Activated CD8-positive, alpha-beta T cell treated with anti-CD3 and anti-CD28 coated beads, Interleukin-2, amount 10 ng/mL, durations not matched to agents 7 days and 5 days (primary cell): ENCODE measurements at places on chromosomes 3 and 15. TPM values are rescaled to one million over a fixed set of nuclear protein-coding genes. Genes with fewer than 3 reads are reported as not detected.

RASGRP1 gene
- 165 TPM for total RNA-seq

DNA sequence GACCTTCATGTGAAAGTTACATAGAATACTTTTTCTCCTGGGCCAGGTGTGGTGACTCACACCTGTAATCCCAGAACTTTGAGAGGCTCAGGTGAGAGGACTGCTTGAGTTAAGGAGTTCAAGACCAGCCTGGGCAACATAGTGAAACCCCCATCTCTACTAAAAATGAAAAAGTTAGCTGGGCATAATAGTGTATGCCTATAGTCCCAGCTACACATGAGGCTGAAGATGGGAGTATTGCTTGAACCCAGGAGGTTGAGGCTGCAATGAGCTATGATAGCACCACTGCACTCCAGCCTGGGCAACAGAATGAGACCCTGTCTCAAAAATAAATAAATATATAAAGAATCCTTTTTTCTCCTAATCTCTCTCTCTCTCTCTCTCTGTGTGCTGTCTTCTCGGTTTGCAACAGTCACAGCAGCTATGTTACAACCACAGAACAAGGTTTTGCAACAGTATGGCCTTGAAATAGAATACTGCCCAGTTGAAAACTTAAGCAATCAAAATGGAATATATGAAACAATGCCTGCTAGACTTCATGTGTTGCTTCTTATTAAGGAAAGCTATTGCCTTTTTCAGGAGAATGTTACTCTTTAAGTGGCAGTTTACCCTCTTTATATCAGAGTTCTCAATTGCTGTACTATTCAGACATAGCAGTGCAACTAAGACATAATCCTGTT lies 12.3 kb upstream of the DENND4A start:
- peaks cover 4% of the 10 kb centered on the region for H3K36me3 ChIP-seq
- H3K27ac ChIP-seq: no peak overlapping the region
- no peak overlapping the region for H3K4me3 ChIP-seq

GRCh38 chr3:128922804-128923459 lies 43.5 kb downstream of the ACAD9 start:
- peak overlapping the region; percentile 70 for H3K4me3 ChIP-seq
- DNase-seq: peak; percentile 76
- H3K4me1 ChIP-seq: peaks cover 29% of the 10 kb centered on the region
- peaks cover 3% of the 10 kb centered on the region for H3K27me3 ChIP-seq

EXD1 gene
- not detected for total RNA-seq

NECTIN3 gene
- total RNA-seq: 6.1 TPM

GRCh38 chr3:32157600-32158264 lies 51.3 kb downstream of the GPD1L start:
- no peak overlapping the region for H3K4me3 ChIP-seq
- H3K27me3 ChIP-seq: no peaks in the 10 kb centered on the region
- H3K36me3 ChIP-seq: peaks cover 28% of the 10 kb centered on the region
- no peak overlapping the region for H3K27ac ChIP-seq
- H3K4me1 ChIP-seq: no peaks in the 10 kb centered on the region

- H3K36me3 ChIP-seq: no peaks in the 10 kb centered on the region
- no peak overlapping the region for H3K27ac ChIP-seq
- H3K4me1 ChIP-seq: peaks cover 11% of the 10 kb centered on the region
- DNase-seq: no peak
- no peak overlapping the region for H3K4me3 ChIP-seq
These were observed 31.5 kb downstream of the MGLL start for GRCh38 chr3:127790882-127791183.

DNA sequence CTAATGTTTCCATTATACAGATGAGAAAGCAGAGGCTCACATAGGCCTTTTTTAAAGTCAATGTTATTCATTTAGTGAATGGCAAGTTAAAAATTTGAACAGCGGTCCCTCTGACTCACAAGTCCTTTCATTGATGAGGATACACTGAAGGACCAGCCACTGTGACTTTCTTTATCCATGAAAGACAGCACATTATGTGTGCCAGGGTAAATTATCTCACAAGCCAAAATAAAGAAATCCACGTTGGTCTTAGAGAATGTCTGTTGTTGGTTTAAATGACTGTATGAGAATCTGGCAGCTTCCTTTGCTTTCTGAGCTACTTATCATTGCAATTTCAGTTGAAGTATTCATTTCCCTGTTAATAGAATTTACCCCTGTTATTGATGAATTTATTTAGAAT lies 485.1 kb downstream of the TBL1XR1 start:
- DNase-seq: no peak
- H3K4me1 ChIP-seq: no peaks in the 10 kb centered on the region
- no peaks in the 10 kb centered on the region for H3K36me3 ChIP-seq
- no peak overlapping the region for H3K4me3 ChIP-seq
